Esophagus squamous epithelium (tissue), 5 donors: ENCODE measurements at places on chromosomes 11 and 22.

DNA sequence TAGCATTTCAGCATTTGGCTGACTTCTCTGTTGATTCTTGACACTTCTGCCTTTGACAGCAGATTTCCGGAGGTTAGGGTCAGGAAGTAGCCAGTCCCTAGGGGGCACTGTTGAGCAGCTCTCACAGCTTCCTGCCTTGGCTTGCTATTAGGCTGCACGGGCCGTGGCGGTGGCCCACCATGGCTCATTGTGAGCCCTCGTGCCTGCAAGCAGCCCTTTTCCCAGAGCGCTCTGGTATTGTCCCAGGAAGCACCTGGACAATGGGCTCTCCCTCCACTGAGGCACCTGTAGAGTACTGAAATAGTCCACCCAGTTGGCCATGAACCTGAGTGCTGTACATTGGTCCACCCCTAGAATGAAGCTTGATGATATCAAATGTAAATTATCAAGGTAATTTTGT, 100.2 kb upstream of the GAL start:
- DNase-seq: no peak

DNA sequence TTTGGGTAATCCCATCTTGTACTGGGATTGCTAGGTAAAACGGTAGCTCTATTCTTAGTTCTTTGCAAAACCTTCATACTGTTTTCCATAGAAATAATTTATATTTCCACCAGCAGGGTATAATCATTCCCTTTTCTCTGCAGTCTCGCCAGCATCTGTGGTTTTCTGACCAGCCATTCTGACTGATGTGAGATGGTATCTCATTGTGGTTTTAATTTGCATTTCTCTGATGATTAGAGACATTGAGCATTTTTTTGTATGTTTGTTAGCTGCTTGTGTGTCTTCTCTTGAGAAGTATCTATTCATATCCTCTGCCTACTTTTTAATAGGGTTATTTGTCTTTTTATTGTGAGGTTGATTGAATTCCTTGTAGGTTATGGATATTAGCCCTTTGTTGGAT, 220.9 kb downstream of the PGR start:
- no peak for DNase-seq

DNA sequence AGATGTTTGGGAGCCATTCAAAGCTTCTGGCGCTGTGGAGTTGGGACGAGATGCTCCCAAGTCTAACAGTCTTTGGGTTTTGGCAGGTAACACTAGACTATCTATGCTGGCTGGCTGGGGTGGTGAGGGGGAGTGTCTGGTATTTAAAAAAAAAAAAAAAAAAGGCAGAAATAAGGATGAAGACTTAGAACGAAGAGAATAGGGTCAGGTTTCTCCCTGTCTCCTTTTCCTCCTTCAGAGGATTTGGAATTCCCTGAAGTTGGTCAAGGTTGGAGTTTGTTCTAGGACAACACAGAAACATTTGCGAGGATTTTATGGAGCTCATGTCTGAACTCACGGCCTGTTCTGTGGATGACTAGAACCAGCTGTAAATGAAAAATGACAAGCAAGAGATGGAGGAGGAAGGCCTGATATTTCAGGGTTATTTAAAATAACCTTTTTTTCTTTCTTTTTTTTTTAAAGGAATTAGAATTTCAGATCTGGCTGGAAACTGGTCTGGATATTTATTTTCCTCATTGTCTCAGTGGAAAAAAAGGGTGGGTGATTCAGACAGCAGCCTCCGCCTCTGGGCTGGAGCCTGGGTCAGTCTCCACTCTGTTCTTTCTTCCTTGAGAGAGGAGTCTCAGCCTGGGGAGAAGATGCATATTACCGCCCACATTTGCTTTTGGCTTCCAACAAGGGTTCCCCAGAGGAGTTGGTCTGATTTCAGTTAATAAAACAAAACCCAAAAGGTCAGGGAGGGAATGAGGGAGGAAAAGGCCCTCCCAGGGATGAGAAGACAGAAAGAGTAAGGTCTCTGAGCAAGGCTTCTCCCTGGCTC, 80.1 kb downstream of the USP35 start:
- DNase-seq: no peak

- peak; percentile 4 for DNase-seq
Observed at GRCh38 chr11:94767701-94768601, at the start of gene AMOTL1. TSS of gene AMOTL1 (plus strand) at chr11:94768356. CDS start at chr11:94768512, 156 bp downstream.

DNA sequence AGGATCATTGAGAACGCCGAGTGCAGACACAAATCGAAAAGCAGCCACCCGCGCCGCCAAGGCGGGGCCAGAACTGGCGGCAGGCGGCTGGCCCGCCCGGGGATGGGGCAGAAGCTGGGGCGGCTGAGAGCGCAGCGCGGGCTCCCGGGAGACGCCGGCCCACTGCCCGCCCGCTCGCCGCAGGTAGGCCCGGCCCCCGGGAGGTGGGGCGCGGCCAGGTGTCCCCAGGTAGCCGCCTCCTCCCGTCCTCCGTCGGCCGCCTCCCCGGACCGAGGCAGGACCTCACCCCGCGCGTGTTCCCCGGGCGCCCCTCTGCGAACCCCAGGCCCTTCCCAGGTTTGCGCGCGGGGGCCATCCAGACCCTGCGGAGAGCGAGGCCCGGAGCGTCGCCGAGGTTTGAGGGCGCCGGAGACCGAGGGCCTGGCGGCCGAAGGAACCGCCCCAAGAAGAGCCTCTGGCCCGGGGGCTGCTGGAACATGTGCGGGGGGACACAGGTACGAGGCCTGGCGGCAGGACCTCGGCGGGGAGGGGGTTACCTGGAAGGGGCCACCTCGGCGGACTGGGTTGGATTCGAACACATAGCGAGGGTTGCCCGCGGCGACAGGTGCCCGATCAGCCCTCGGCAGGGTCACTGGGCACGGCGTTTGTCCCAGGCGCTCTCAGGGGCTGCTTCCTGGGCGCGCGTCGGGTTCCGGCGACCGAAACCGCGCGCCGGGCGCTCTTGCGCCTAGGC, at the start of gene PRRG4:
Gene PRRG4 (plus strand): TSS at position 248 of the 733 bp plus-strand sequence. CDS start 603 bp downstream, outside the sequence.
- no peak for DNase-seq

DNA sequence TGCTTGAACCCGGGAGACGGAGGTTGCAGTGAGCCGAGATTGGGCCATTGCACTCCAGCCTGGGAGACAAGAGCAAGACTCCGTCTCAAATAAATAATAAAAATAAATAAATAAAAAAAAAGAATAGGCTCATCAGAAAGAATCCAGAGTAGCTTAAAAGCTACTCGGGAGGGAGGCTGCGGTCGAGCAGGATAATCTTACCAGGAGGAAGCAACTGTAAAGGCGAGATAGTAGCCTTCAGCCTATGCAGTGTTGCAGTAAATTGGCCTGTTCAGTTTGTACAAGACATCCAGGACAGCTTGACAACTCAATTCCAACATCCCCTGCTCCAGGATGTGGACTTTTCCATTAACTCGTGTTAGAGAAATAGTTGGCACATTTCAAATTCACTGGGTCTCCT, 1164.7 kb downstream of the LRRC4C start:
- no peak for DNase-seq

DNA sequence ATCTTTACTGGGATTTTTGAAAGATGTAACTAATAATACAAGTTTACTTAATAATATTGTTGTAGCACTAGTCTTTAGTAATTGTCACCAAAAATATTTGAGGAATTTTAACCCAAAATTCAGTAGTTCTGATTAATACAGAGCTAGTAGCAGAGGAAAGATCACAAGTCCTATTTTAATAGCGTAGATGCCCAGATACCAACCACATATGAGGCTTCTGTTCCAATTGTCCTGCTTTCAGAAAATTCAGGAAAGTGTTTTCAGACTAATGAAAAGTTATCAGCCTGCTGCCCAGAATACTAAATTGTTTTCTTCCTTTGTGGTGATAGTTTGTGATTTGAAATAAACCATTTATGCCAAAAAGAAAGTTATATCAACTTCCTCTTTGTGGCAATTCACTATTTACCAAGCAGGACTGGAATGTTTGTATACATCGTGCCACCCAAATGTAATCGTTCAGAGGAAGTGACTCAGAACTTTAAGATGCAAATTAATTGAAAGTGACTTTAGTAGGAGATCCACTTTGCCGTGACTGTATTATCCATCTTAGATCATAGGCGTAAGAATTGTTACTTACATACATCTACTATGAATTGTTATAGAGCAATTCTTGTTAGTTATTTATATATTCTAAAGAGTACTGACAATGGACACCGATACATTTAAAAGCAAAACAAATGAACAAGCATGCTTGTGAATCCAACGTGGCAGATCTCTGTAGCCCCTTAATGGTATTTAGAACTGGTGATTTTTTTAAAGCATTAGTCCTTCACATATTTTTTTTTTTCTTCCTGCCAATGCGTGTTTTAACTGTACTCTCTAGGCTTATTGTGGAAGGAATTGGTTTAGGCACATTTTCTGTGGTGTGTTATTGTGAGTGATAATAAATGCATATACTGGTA, 231.0 kb downstream of the DDX10 start:
- no peak for DNase-seq

DNA sequence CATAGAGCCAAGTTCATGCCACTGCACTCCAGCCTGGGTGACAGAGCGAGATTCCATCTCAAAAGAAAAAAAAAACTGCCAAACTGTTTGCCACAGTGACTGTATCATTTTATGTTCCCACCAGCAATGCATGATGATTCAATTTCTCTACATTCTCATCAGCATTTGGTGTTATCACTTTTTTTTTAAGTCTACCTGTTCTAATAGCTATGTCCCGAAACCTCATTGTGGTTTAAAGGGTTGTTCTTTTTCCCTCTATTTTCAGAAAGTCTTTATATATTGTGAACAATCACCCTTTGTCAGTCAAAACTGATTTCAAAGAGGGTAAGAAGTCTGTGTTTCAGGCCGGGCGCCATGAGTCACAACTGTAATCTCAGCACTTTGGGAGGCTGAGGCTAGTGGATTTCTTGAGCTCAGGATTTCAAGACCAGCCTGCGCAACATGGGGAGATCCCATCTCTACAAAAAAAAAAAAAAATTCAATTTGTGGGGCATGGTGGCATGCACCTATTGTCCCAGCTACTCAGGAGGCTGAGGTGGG, 14.8 kb upstream of the FAM168A start:
- DNase-seq: no peak

GRCh38 chr22:41360126-41360525, 21.6 kb upstream of the TEF start:
- DNase-seq: no peak

GRCh38 chr11:104526006-104526405, 362.1 kb upstream of the PDGFD start:
- no peak for DNase-seq

DNA sequence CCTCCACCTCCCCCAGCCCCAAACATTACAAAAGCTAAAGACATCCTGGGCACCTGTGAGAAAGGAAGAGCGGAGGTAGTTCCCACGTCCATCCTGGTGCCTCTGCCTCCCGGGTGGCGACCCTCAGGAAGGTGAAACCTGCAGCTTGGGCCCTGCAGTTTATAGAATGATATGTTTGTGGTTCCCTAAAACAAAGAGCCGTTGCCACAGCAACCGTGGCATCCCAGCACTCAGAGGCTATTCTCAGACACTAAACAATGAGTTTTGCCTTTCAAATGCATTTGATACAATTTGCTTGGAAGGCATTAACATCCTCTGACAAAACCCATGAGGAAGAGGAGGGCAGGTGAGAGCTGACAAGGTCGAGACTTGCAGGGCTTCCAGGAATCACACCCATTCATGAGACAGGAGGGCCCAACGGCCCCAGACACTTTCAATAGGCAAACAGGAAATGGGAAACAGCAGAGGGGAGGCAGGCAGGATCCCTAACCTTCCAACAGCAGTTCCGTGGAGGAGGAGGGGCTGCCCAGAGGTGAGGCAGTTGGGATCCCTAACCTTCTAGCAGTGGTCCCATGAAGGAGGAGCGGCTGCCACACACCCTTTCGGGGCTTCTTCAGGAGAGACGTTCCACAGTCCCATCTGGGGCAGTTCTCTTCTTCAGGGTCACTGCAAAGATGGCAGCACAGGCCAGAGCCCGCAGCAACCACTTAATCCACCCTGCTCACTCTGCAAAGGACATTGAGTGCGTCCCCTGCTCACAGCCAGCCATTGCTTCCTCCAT, 379.2 kb downstream of the SHANK2 start:
- DNase-seq: no peak

DNA sequence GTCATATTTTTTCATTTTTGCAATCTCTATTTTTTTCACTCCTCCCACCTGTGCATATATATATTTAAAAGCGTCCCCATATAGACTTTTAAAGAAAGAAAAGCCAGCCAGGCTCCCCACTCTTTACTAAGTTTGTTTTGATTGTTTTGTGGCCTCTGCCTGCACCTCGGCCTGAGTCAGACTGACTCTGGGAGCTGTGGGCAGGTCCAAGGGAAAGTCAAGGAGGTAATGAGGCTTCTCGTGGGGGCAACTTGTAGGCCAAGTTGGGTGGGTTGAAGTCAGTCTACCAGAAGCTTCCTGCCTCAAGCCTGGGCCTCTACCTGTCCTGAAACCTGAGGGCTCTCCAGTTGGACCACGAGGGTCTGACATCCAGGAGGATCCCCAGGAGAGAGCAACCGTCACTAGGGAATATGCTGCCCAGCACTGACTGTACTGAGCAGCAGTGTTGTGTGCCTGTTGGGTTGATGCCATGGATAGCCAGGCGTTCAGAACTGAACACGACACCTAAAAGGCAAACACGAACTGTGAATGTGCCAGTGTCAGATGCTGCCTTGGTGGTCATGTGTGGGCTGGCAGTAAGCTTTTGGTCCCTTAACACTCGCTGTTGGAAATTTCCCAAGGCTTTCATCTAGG, 58.8 kb downstream of the BMAL1 start:
- DNase-seq: no peak

GRCh38 chr22:38649841-38650522, 6.2 kb downstream of the FAM227A start:
- DNase-seq: no peak

DNA sequence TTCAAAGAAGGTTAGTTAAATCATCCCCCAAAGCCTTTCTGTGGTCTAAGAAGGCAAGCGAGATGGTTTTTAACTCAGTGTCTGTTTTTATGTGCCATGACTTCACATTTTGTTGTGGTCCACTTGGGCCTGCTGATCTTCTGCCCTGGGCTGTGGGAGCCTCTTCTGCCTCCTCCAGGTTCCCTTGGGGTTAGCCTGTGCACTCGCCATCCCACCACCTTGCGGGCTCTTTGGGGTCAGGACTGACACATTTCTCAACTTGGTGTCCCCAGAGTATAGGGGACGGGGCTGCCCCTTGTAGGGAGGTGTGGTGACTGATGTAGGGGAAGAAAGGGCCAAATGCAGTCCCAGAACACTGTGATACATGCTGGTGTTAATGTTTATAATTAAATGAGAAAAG, 207.0 kb downstream of the TBC1D22A start:
- DNase-seq: no peak

GRCh38 chr11:6328321-6328720, 8.0 kb upstream of the CAVIN3 start:
- no peak for DNase-seq

DNA sequence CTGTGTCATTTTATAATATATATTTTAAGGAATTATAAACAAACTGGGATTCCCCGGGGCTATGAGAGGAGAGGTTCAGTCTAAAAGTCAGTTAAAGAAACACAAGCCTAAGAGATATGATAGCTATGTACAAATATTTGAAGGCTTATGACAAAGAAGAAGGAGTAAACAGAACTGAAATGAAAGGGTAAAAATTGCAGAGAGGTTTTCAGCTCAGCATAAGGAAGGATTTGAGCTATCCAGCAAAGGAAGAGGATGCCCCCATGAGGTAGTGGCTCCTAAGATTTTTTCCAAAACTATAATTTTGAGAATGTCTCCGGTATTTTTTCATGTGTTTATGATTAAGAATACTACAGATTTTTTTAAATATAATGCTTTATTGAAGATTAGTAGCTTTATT, 57.9 kb upstream of the ANGPTL5 start:
- DNase-seq: no peak
